Stimulated activated CD4-positive, alpha-beta T cell treated with anti-CD3 and anti-CD28 coated beads, TNF-alpha, amount 100 ng/mL, for 4 hours (primary cell): ENCODE measurements at places on chromosomes 3 and 15.

- DNase-seq = no peak
Observed at GRCh38 chr3:112467539-112467938, 31.7 kb downstream of the BTLA start.

DNA sequence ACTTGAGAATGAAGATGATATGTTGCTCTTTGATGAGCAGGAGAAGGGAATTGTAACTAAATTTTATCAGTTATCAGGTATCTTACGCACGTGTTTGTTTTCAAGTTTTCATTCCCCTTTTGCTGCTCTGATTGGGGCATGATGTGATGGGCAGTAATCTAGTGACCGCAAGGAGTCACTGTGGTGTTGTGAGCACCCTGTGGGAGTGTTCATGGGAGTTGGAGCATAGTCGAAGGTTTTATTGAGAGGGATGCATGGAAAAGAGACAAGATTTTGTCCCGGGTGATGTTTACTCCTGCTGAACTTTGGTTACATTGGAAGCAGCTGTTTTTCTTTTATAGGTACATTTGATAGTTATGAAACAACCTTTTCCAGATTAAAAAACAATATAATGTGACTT lies 2.1 kb downstream of the FAN1 start:
- no peak for DNase-seq

GRCh38 chr3:9248522-9249271 lies 749 bp downstream of the SRGAP3 start:
- no peak for DNase-seq

DNA sequence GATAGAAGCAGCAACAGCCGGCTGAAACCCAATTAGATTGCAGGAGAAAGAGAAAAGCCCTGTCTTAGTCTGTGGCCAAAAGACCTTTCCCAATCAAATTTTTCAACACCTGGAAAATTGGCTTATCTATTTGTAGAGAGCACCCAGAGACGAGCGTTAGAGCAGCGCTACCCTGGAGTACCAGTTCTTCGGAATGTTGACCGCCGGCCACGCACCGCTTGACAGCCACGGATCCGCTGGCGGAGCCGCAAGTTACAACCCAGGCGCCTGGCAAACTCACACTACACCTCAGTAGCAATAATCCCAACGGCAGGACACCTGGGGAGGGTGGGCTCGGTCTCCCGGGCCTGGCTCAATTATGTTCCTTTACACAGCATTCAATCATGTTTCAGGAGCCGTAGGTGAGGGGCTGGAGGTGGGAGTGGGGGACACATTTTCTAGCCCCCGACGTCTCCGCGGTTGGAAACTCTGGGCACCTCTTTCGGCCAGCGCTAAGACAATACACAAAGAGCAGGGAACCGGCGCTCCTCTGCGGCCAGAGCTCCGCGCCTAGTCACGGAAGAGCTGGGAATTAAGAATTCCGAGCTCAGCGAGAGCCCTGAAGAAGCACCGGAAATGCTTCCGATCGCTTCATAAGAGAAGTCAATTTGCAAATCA lies 1.2 kb downstream of the MB21D2 start:
- DNase-seq = no peak

GRCh38 chr3:154164387-154164786 lies 43.2 kb downstream of the ARHGEF26 start:
- DNase-seq = no peak

DNA sequence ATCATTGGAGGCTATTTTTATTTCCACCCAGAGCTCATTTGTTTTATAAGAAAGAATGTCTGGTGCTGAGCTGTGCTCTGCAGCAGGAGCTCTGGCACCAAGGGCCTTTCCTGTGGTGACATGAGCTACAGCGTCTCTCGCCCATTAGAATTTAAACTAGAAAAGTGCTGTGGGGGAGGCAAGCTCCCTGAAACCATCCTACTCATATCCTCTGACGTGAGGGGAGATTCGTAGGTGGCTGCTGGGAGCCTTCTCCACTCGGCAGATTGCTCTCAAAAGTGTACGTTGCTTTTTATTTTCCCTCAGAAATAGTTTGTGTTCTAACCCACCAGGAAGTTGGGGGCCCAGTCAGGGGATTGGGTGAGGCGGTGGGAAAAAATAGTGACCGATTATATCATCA lies 76.3 kb upstream of the ARHGEF3 start:
- no peak for DNase-seq

GRCh38 chr3:76122007-76122406 lies 336.7 kb upstream of the ZNF717 start:
- DNase-seq = no peak

GRCh38 chr3:31091748-31092147 lies 197.3 kb upstream of the GADL1 start:
- no peak for DNase-seq

- peak; percentile 85 for DNase-seq
Observed at GRCh38 chr3:128153156-128154041, at the start of gene EEFSEC. EEFSEC (plus strand) TSS chr3:128153481; CDS start chr3:128153508, 27 bp downstream.
